ENCODE measurements at places on chromosomes 5 and 9.

DNA sequence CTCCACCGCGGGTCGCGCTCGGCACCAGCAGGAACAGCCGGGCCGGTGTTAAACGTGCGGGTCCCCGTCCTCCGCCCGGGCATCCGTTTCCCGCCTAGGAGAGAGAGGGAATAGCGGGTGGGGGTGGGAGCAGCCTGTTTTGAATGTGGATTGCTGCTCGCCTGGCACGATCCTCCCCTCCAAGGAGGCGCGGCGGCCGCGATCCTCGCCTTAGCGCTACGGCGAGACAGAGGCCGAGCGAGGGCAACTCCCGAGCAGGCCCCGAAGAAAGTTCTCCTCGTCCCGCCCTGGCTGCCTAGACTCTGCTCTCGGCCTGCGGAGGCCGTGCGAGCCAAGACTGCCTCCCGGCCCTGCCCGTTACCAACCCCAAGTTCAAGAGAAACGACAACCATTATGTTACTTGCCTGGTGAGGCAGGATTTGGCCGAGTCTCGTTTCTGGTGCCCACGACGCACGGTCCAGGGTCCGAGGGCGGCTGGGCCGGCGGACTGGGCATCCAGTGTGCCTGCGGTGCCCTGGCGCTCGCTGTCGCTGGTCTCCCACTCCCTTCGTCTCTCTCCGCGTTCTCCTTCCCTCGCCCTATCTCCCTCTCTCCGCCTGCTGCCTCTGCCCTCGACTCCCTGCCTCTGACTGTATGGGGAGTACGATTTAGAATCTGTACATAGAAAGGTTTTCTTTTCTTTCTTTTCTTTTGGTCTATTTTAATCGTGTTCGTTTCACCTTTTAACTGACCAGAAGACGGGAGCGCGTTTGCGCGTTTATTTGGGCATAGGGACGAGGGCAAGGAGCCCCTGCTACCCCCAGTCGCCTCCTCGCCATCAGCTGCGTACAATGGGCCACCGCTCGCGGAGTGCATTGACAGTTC is 724 bp downstream of the NR2F1-AS1 start:
- DNase-seq = no peak

GRCh38 chr5:138032028-138032571 is 779 bp downstream of the FAM13B start:
- DNase-seq = no peak

GRCh38 chr5:115360046-115360685 is 63.7 kb upstream of the CCDC112 start:
- DNase-seq = no peak

DNA sequence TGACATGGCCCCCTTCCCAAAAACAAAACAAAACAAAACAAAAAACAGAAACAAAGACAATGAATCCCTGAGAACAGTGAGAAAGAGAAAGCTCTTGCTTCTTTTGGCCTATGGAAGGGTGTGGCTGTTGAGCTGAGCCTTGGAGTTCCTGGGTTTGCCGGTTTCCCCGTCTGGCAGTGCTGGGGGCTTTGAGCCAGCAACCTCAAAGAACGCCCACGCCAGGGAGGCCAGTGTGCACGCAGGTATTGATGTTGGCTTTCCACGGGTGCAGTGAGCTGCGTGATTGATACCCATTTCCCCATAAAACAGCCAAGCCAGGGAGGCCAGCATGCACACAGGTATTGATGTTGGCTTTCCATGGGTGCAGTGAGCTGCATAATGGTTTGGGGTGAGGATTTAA is 8.3 kb upstream of the LCN1 start:
- no peak for DNase-seq

DNA sequence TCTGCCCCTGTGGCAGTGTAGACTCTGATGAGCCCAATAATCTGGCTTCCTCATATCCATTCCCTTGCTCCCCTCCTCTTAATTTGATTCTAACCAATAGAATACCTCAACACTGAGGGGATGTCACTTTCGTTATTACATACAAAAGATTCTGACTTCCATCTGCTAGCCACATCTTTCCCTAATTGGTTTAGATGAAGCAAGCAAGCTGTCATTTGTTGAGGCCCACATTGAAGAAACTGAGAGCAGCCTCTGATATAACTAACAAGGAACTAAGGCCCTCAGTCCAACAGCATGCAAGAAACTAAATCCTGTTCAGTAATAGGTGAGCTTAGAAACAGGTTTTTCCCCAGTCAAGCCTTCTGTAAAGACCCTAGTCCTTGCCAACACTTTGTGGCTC is 5.8 kb downstream of the ADAMTS6 start:
- DNase-seq = no peak

DNA sequence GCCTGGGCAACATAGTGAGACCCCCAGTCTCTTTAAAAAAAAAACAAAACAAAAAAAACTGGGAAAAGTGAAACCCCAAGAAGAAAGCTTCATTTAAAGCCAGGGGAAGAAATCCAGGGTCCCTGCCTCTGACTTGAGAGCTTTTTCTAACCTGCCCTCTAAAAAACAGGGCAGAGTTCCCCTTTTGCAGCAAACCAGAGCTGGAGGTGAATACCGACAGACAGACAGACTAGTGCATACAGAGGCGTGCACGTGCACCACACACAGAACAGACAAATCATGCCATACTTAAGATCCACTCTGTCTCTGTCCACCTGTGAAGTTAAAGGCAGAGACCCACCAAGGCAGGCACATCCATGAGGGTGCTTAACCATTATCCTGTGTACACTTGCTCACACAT is 11.7 kb upstream of the AQP3 start:
- DNase-seq = no peak

- DNase-seq = no peak
These were observed 309.0 kb downstream of the MAN2A1 start for GRCh38 chr5:109998726-109999125.

GRCh38 chr9:106025453-106025852 is 331.1 kb downstream of the TMEM38B start:
- no peak for DNase-seq

- DNase-seq = no peak
These were observed 131.4 kb downstream of the MED10 start for GRCh38 chr5:6246820-6247437.

GRCh38 chr5:133519191-133519590 is 93.2 kb downstream of the FSTL4 start:
- no peak for DNase-seq

GRCh38 chr5:82156874-82157273 is 121.3 kb downstream of the RPS23 start:
- no peak for DNase-seq

GRCh38 chr5:15722305-15722704 is 222.3 kb downstream of the FBXL7 start:
- DNase-seq = no peak

All from stimulated activated CD8-positive, alpha-beta memory T cell treated with anti-CD3 and anti-CD28 coated beads, Interleukin-4, amount 100 ng/mL, for 24 hours (primary cell).